Activated CD8-positive, alpha-beta T cell treated with anti-CD3 and anti-CD28 coated beads, Interleukin-2, amount 10 ng/mL, durations not matched to agents 7 days and 5 days (primary cell): ENCODE measurements at places on chromosomes 12 and 14. TPM values are rescaled to one million over a fixed set of nuclear protein-coding genes. Genes with fewer than 3 reads are reported as not detected.
A peak's percentile ranks its signal among the peaks of the same experiment; 100 is the strongest.

TRIM9 gene
- 0.73 TPM for total RNA-seq

TAS2R13 gene
- 1.1 TPM for total RNA-seq

ANAPC7 gene
- total RNA-seq, result 64.3 TPM

MARK3 gene
- 86.7 TPM for total RNA-seq

CLEC6A gene
- not detected for total RNA-seq

OLR1 gene
- total RNA-seq, result not detected

PHC1 gene
- 12.3 TPM for total RNA-seq

GRCh38 chr12:22396253-22396652 lies 61.7 kb upstream of the ST8SIA1 start:
- DNase-seq, result no peak

DNA sequence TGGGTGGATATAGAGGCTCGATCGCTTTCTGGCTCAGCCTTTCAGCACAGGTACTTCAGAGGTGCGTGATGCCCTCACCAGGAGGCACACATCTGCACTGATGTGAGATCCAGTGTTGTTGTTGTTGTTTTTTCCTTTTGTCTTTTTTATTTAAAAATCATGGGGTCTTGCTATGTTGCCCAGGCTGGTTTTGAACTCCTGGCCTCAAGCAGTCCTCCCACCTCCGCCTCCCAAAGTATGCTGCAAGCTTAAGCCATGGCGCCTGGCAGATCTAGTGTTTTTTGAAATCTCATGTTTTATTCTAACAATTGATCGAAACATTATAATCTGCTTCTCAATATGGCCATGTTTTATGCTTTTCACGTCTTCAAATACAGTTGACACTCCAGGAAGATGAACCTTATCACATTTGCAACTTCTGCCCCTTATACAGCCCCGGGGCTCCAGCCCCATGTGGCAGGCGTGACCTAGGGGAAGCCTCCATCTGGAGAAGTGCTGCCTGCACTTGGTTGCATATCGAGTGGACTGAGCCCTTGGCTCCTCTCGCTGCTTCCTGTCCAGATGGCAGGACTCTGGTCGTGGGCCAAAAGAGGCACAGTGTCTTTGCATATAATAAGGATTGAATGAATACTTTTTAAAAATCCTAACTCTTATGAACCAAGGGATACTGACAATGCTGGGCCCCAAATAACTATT lies 71.7 kb downstream of the TRAF3 start:
- no peak for DNase-seq

- no peak for DNase-seq
These were observed 39.4 kb downstream of the IRAK3 start for GRCh38 chr12:66228462-66228861.

GRCh38 chr12:124538194-124539082 lies 29.0 kb downstream of the NCOR2 start:
- no peak for DNase-seq

- DNase-seq, result no peak
These were observed 139.7 kb downstream of the SLCO1B3 start for GRCh38 chr12:20950248-20950647.

DNA sequence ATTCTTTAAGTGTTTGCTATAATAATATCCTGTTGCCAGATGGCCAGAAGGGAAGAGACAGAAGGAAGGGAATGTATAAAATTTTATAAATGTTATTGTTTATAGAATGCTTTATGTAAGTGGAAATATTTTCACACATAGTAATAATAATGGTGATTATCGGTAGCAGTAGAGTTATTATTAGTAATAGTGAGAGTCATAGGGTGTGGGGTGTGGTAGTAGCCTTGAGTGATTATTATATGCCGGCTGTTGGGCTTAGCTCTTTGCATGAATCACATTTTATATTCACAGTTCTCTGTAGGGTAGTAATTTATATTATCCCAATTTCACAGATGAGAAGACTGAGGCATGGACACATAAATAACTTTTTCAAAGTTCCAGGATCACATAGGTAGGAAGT lies 391.4 kb downstream of the C12orf75 start:
- DNase-seq, result no peak

DNA sequence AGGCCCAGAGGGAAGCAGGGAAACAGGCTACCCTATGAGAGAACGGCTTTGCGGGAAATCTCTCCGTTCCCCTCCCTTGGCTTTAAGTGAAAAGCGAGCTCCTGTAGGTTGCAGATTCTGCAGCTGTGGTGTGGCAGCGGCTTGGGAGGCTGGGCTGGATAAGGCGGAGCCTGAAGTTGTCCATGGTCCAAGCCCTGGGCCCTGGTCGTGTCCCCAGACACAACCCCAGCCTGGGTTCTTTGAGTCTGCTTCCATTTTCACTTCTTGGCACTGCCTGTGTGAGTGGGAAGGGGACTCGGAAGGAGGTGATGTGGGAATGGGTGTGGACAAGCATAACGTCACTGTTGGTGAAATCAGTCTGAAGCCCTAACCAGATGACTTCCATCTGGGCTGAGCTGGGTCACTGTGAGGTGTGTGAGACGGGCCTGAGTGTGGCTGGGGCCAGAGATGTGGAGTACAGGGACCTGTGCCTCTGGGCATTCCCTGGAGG lies 43.0 kb upstream of the CTDSP2 start:
- no peak for DNase-seq

GRCh38 chr12:13595536-13596443 lies 385.6 kb downstream of the GRIN2B start:
- no peak for DNase-seq

DNA sequence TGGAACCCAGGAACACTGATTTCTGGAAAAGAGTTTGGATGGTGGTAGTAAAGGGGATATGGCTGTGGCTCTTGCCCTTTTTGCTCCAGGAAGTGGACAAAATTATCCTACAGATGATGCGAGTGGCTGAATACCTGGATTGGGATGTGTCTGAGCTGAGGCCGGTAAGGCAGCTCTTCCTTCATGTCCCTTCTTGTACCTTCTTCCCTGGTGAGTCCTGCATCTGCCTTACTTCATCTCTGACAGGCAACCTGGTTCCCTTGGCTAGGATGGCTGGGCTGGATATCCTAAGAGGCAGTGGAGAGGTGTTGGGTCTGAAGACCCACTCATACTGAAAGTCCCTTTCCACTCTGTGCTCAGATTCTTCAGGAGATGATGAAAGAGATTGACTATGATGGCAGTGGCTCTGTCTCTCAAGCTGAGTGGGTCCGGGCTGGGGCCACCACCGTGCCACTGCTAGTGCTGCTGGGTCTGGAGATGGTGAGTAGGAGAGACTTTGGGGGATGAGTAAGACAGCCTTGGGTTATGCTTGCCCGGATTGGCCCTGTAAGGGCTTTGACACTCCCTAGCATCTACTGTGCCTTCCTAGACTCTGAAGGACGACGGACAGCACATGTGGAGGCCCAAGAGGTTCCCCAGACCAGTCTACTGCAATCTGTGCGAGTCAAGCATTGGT lies 8.0 kb downstream of the DGKA start:
- no peak for DNase-seq

DNA sequence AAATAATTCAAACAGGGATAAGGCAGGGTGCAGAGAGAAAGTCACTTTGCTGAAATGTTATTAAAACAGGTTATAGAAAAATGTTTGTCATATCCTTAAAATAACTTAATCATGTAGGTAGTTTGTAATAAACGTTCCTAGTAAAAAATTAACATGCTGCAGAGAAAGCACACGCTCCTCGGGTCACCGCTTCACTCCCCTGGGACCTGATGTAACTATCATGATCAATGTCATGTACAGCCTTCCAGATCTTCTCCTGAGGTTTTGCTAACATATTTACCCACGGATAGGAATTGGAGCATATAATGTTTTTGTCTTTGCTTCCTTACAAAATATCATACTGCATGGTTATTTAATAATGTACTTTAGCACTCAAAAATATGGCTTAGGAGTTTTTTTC lies 285.1 kb upstream of the TMEM132C start:
- DNase-seq, result no peak

- no peak for DNase-seq
These were observed 23.1 kb upstream of the RERG start for GRCh38 chr12:15244341-15244740.

DNA sequence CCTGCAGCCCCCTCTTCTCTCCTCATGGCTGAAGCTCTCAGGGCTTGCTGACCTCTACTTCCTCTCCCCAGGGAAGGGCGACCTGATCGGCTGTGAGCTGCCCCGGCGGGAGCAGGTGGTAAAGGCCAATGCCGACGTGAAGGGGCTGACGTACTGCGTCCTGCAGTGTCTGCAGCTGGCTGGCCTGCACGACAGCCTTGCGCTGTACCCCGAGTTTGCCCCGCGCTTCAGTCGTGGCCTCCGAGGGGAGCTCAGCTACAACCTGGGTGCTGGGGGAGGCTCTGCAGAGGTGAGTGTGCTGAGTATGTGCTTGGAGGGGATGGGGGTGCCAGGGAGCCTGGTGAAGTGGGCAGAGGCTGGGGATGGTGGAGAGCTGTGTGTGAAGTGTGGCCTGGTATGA lies 13.7 kb downstream of the MCRS1 start:
- DNase-seq, result no peak

DNA sequence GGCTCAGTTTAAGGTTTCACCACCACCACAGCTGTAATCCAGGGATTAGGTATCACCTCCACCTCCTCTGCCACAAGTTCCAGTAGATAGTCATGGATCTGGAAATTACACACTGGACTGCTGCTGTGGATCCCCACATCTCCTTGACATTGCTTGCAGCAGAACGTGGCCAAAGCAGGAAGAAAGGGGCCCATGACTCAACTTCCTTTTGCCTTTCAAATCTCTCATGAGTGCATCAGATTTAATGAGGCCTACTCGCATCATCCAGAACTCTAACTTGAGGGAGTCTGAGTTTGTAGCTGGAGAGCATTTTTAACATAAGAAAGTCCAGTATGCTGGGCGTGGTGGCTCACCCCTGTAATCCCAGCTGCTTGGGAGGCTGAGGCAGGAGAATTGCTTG lies 29.2 kb upstream of the TMED10 start:
- peak; percentile 44 for DNase-seq

DNA sequence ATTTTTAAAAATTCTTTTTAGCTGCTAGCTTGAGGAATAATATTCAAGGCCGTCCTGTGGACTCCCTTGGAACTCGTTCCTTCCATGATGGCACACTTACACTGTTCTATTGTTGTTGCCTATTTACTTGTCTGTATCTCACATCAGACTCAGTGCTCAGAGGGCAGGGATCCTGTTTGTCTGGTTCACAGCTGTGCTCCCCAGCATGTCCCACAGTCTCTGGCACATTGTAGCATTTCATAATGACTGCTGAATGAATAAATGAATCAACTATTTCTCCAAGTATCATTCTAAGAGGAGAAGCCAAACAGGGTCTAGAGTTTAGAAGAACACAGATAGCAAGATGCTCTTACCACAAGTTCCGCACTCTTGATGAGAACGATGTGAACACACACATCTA lies 48.0 kb downstream of the NTN4 start:
- DNase-seq, result no peak

- DNase-seq, result no peak
These were observed 32.5 kb downstream of the BRMS1L start for GRCh38 chr14:35858521-35859209.

GRCh38 chr14:105876829-105877228 lies 350.4 kb downstream of the TMEM121 start:
- DNase-seq, result no peak

- DNase-seq, result peak; percentile 35
These were observed at the start of gene NFE2 for GRCh38 chr12:54300732-54301427. Gene NFE2, minus strand, starts transcription at chr12:54301015. Its CDS starts 5,767 bp downstream, at chr12:54295248.

GRCh38 chr12:126608607-126609175 lies 1543.5 kb downstream of the AACS start:
- no peak for DNase-seq

GRCh38 chr12:2244013-2244861 lies 191.4 kb downstream of the CACNA1C start:
- no peak for DNase-seq

DNA sequence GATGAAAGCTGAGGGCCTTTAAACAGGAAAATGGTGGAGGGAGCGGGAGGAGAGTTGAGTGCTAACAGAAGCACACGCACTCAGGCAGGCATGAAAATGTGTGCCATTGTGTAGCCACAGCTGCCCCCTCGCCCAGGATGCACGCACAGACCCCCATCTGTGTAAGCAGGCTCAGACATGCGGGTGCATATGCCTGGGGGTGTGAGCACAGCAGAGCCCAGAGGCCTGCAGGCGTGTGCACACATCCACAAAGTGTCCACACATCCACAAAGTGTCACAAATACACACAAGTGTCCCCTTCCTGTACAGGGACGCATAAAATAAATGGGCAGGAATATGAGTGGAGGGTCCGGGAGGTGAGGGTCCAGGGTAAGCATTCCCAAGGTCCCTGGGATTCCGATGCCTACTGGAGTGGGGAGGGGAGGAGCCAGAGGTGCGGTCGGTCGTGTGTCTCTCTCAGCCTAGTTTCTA lies 805 bp upstream of the KRT7 start:
- DNase-seq, result no peak

DNA sequence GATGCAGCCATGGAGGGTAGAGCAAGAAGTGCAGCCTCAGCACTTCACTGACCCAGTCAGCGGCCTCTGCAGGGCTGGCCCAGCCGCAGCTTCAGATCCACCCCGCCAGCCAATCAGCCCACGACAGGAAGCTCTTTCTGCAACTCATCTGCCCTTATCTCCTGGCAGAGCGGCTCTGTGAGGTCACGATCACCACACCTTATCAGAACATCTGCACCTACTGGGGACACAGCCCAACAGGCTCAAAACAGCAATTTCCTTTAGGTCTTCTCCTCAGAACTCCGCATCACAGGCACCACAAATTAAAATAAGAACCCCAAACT lies 287.3 kb downstream of the BCL11B start:
- DNase-seq, result peak; percentile 90

- no peak for DNase-seq
These were observed 141.6 kb downstream of the APAF1 start for GRCh38 chr12:98786653-98787052.

DNA sequence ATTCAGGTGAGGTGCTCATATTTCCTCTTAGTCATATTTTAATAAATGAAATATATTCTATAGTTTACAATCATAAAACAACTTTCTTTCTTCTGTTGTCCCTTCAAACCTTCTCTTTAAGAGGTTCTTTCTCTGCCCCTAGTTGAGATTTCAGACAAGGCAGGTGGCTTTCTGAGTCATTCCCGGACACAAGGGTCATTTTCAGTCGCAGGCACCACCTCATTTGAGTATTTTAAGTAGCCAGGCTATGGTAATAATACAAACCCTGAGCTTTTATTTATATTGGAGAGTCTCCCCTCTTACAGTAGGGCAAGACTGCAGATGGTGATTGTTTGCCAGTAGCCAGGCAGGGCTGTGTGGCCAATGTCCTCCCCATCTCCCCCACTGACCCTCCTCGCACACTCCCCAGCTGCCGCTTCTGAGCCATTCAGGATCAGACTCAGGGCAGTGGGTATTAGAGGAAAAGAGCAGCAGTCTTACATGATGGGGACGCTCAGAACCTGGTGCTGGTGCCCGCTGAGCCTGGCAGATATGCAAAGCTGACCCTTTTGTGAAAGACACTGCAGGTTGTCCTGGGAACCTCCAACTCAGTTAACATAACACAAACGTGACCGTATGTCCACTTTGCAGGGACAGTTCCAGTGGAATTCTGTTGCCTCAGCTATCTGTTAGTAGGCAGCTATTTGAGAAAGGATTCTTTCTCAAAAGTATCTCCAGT lies 101.1 kb upstream of the BCL2L14 start:
- no peak for DNase-seq

DNA sequence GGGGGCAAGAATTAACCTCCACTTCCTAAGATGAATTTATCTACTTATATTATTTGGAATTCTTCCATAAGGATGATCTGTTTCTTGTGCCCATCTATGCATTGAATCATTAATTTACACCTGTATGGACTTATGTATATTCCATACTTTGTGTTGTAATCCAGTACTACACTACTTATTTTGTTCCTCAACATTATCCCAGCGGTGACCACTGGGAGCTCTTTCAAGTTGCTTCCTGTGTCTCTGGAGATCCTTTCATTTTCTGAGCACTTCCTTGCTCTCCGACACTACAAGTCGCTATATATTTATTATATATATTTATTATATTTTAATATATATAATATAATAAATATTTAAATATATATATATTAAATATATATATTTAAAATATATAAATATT lies 54.9 kb upstream of the SCN8A start:
- DNase-seq, result no peak
